ENCODE measurements at places on chromosomes 4 and X.

GRCh38 chrX:110315551-110315950 is 2.3 kb downstream of the AMMECR1 start:
- DNase-seq, result no peak

DNA sequence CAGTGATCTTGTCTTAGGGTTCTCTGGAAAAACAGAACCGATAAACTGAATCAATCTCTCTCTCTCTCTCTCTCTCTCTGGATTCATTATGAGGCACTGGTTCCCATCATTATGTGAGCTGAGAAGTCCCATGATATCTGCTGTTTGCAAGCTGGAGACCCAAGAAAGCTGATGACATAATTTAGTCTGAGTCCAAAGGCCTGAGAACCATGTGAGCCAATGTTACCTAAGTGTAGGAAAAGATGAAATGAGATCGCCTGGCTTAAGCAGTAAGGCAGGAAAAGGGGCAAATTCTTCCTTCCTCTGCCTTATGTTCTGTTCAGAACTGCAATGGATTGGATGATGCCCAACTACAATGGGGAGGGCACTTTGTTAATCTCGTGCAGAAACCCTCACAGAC is 207.4 kb downstream of the RBM46 start:
- no peak for DNase-seq

DNA sequence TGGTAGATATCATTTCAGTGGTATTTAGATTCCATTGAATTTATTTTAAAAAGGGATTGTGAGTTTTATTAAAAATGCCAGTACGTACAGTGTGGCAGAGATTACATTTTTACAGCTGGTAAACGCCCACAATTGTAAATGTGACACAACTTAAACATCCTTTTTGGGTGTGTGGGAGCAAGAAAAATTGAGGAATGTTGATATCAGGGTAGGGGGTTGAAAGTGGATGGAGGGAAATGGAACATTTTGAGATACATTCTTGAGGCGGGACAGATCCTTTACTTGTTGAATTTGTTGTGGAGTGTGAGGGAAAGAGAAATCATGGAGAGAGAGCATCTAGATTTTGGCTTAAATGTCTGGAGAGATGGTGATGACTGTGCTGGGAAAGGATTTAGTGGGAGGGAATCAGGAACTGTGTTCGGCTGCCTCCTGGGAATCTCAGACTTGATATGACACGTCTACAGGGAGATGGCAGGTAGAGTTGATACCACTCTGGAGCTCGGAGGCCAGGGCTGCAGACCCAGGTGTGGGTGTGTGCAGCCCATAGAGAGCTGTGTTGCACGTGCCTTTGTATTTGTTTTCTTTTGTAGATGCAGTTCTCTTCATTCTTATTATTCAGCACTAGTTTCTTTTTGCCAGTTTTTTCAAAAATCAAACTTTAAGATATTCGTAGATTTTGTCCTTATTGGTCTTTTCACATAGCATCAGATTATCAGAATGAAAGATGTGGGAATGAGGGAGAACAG is 10.8 kb downstream of the TMEM131L start:
- no peak for DNase-seq

DNA sequence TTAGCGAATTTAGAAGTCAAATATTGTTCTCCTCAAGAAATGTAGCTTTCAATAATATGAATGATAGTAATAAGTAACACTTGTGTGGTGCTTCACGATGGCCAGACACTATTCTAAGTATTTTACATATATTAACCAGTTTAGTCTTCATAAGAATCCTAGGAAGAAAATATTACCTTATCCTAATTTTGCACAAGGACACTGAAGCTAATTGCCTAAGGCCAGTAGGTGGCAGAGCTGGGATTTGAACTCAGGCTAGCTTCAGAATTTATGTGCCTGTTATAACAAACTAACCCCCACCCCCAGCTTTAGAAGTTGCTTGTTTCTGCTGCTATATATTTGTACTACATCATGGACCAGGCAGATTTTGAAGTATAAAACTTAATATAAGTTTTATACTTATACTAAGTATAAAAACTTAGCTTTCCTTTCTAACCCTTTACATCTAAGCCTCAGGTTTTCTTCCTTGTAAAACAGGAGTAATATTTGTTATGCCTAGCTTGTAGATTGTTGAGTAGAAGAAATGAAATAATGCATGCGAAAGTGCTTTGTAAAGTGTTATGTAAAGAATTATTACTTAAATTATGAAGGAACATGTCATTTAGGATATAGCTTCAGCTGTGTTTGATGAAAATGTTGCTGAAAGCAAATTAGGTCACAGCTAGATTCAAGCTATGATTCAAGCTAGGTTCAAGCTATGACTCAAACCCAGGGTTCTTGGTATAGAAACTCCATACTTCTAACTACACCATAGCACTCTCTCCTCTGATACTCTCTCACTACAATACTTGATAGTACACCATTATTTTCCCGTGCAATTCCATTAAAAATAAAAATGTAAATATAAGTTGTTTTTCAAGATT is 4.2 kb upstream of the CDS1 start:
- peak; percentile 39 for DNase-seq

- no peak for DNase-seq
These were observed 104.0 kb upstream of the BMP2K start for GRCh38 chr4:78671903-78672815.

- DNase-seq, result peak; percentile 88
These were observed 426.6 kb downstream of the ARHGAP24 start for GRCh38 chr4:85901500-85901899.

DNA sequence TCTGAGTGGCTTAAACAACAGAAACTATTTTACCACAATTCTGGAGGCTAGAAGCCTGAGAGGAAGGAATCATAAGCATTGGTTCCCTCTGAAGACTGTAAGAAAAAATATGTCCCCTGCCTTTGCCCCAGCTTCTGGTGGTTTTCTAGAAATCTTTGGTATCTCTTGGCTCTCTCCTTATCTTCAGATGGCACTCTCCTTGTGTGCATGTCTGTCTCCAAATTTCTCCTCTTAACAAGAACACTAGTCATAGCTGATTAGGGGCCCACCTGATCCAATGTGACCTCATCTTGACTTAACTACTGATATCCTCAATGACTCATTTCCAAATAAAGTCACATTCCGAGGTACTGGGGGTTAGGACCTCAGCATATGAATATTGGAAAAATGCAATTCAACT is 635.0 kb upstream of the NR3C2 start:
- DNase-seq, result no peak

DNA sequence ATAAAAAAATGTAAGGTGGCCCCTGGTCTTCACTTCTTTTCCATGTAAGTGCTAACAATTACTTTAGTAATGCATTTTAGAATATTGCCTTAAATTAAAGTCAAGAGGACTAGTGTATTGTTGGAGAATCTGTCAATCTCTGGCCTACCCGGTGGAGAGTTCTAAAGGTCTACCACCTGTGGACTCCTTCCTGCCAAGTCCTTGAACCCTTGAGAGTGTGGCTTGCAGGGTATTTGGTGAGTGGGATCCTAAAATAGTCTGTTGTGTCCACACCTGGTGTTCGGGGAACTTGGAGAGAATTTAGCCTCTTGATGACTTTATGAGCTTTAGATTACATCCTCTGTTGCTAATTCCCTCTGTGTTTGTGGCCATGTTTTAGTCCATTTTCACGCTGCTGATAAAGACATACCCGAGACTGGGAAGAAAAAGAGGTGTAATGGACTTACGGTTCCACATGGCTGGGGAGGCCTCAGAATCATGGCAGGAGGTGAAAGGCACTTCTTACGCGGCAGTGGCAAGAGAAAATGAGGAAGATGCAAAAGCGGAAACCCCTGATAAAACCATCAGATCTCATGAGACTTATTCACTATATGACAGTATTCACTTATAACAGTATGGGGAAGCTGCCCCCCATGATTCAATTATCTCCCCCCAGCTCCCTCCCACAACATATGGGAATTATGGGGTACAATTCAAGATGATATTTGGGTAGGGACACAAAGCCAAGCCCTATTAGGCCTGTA is 23.8 kb downstream of the DDIT4L start:
- no peak for DNase-seq

GRCh38 chr4:88962396-88962795 is 94.6 kb downstream of the FAM13A start:
- no peak for DNase-seq

GRCh38 chr4:119615068-119615719 is 13.4 kb downstream of the PDE5A start:
- no peak for DNase-seq

GRCh38 chrX:19176901-19177630 is 54.8 kb upstream of the ADGRG2 start:
- no peak for DNase-seq

GRCh38 chrX:55142206-55142918 is 53.5 kb downstream of the PAGE2 start:
- no peak for DNase-seq

- DNase-seq, result peak; percentile 91
These were observed 223.7 kb downstream of the COL25A1 start for GRCh38 chr4:109078724-109079123.

DNA sequence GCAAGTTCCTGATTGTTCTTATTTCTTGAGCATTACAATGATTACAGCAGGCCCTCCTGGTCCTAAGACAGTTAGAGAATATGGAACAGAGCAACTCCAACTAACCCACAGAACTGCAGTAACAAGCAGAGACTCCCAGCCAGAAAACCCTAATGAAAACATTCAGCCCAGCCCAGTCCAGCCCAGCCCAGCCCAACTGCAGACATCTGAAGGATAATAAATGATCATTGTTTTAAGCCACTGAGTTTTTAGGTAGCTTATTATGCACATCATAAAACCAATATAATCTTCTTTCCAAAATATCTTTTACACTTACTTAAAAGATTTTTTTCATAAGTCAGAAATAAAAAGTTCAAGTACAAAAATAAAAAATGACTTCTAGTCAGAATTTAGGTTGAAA is 51.3 kb downstream of the SPOCK3 start:
- no peak for DNase-seq

DNA sequence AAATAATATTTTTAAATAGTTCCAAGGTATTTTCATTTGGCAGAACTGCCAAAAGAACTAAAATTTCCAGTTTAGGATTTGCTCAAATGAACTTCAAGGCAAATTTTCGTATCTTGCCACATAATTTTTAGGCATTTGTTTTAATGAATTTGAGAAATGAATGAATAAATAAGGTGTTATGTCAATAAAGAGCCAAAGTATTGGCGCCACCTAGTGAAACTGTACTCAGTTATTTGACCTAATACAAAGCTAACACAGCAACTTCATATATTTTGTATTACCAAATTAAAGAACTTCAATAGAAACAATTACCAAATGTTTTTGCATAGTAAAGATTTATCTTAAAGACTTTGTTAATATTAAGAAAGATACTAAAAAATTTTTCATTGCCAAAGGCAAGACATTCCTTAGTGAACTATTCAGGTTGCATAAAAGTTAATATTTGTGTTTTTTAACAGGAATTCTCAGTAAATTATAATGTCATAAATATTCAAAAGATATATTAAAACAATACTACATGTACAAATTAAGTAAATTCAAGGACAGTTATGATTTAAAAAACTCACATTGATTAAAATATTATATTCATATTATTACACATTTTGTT is 50.3 kb downstream of the STPG2 start:
- DNase-seq, result peak; percentile 6

DNA sequence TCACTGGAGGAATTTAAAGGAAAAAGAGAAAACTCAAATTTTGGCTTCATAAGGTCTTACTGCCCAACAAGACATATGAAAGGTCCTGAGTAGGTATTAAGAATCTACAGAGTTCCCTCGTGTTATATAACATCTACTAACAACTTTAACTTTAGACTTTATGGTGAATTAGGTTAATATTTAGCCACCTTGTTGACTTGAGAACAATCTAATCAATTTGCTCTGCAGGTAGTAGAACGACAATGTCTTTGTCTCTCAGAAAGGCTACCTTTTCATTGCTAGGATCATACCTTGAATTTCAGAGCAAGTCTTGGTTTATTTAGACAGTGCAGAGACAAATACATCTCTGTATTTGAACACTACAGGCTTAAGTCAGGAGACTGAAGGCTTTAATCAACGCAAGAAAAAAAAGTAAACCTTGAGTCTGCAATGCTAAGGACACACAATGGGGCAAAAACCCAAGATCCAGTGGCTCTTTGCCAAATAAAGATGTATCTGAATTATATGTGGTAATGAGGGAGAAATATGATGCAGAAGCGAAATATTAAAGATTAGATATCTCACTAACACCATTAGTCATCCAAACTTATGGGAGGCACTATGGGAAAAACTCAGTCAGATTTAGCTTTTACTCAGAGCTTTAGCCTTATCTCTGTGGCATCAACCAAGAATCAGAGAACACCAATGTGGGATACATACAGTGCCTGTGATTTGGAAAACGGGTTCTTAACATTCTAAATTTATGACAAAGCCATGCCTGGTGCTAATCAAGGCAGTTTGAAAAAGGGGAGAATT is 93.6 kb upstream of the FTHL17 start:
- no peak for DNase-seq

GRCh38 chr4:153026591-153027346 is 90.6 kb downstream of the FHDC1 start:
- DNase-seq, result no peak

DNA sequence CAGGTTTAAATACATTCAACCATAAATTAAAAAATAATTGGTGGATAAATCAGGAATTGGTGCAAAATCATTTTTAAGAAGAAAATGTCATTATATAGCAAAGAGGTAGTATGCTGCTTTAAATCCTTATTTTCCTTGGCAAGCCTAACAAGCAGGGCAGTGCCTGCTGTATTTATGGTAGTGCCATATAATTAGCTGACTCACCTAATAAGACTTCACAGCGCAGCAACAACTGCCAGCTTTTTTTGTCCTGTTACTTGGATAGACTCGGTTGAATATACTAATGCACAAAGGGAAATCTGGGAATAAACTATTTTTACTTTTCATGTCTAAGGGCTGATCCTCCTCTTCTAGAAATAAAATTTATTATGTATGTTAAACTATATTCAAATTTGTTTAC is 99.1 kb downstream of the SNCA start:
- peak; percentile 58 for DNase-seq

- no peak for DNase-seq
These were observed 900.3 kb downstream of the PCDH7 start for GRCh38 chr4:31620476-31620875.

GRCh38 chr4:115871596-115871995 is 758.2 kb upstream of the NDST4 start:
- DNase-seq, result no peak

- DNase-seq, result no peak
These were observed 257.4 kb upstream of the AGA start for GRCh38 chr4:177699365-177700213.

GRCh38 chr4:42278709-42279324 is 118.5 kb upstream of the SHISA3 start:
- no peak for DNase-seq

Measured in AG10803 (cell line).